ENCODE measurements at places on chromosomes 16 and 17. TPM values are rescaled to one million over a fixed set of nuclear protein-coding genes. Genes with fewer than 3 reads are reported as not detected.

The KRT33A gene
- total RNA-seq, result 1.5 TPM

The SMTNL2 gene
- 2.5 TPM for total RNA-seq

The GPR142 gene
- 0.98 TPM for total RNA-seq

The KRT14 gene
- total RNA-seq, result 1,546 TPM

The BAHCC1 gene
- 9.1 TPM for total RNA-seq

The BIRC5 gene
- total RNA-seq, result 3.4 TPM

The HAS3 gene
- total RNA-seq, result 25.8 TPM

The TEX14 gene
- total RNA-seq, result not detected

The EPX gene
- not detected for total RNA-seq

The HAP1 gene
- total RNA-seq, result 1.2 TPM

The TBC1D3 gene
- not detected for total RNA-seq

The CCL4 gene
- total RNA-seq, result 15.0 TPM

The PRDM7 gene
- not detected for total RNA-seq
